ENCODE measurements at places on chromosomes 1 and 21. TPM values are rescaled to one million over a fixed set of nuclear protein-coding genes. Genes with fewer than 3 reads are reported as not detected.

The GJC2 gene
- total RNA-seq, result 0.57 TPM

The SDC3 gene
- 6.8 TPM for total RNA-seq

The RBM8A gene
- 207 TPM for total RNA-seq

The COL11A1 gene
- total RNA-seq, result not detected

The DRAXIN gene
- total RNA-seq, result not detected

The ZBTB18 gene
- total RNA-seq, result 85.0 TPM

The PLA2G2D gene
- total RNA-seq, result not detected

The SIM2 gene
- 3.0 TPM for total RNA-seq

The HENMT1 gene
- 1.4 TPM for total RNA-seq

The TTF2 gene
- 17.2 TPM for total RNA-seq

The FMO1 gene
- 0.30 TPM for total RNA-seq

The FCRL1 gene
- not detected for total RNA-seq

The SERPINC1 gene
- total RNA-seq, result not detected

The PADI3 gene
- total RNA-seq, result not detected

The RGS4 gene
- total RNA-seq, result 0.13 TPM

The DNAI4 gene
- 4.5 TPM for total RNA-seq
